ENCODE measurements at places on chromosomes 2 and 18.

GRCh38 chr2:57510704-57511103, 535.9 kb upstream of the VRK2 start:
- DNase-seq: no peak

DNA sequence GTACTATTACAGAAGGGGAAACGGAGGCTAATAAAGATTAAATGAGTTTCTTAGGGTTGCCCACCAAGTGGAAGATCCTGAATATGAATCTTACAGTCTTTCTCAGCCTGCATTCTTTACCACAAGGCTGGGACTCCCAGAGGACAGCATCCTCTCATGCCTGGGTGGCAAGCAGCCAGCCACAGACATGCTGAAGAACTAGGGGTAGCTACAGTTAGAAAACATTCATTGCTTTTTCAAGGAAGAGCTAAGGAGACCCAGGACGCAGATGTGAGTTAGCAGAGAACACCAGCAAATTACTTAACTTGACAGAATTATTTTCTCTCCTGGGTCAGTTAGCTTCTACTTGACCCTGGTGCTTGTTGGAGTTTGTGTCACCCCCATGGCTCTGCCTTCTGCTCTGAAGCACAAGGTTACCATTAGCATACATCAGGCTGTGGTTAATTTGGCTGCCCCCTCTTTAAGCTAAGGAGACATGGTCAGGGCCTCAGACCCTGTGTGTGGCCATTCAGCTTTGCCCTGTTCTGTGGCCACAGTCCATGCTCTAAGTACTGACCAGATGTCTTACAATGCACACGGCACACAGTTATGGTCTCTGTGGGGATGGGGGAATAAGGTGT, 132.3 kb upstream of the TNP1 start:
- DNase-seq: no peak

GRCh38 chr2:54052825-54053718, 62.3 kb upstream of the ACYP2 start:
- no peak for DNase-seq

DNA sequence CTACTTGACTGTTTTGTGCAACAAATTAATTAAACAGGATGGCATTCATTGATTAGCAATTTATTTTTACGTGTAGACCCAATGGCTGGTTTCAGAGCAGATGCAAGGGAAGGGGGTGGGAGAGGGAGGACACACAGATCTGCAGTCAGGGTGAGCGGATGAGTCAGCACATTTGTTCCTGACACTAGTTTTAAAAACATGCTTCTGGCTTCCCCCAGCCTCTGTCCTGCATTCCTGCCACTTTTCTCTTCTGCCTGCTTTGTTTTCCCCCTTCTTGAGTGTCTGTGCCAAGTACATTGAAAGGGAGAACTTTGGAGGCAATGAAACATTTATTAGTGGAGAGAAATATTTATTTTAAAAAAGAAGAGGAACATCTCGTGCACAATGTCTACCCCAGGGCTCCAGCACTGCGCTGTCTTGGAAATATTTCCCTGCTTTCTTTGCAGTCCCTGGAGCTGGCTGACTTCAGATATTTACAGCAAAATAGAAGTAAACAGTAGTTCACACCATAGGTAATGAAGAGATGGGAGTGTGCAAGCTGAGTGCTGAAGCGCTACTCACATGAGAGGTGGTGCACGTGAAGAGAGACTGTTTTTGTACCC, 52.2 kb downstream of the NRP2 start:
- peak; percentile 50 for DNase-seq

DNA sequence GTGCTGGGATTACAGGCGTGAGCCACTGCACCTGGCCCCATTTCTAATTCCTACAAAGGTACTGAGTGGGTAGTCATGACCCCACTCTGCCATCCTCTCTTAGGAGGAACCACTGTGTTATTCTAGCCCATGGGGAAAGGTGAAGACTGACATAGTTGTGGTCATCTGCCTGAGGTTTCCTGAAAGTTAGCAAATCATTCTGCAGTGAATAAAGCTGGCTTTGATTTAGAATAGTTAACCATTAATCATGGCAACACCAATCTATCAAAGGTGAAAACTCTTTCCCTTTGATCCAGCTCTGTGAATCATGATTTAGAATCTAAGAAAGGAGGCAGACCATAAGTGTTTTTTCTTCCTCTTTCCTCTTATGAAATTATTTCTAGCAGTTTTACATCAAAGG, 50.8 kb downstream of the SUMO1 start:
- no peak for DNase-seq

GRCh38 chr18:73636355-73636754, 511.3 kb downstream of the FBXO15 start:
- no peak for DNase-seq
